ENCODE measurements at places on chromosomes 4 and X. TPM values are rescaled to one million over a fixed set of nuclear protein-coding genes. Genes with fewer than 3 reads are reported as not detected.

Gene ZFP92
- 0.05 TPM for total RNA-seq

Gene PLK4
- total RNA-seq, result 5.7 TPM

Gene ANK2
- total RNA-seq, result 20.8 TPM

Gene MAGEC1
- not detected for total RNA-seq

Gene DCUN1D4
- total RNA-seq, result 52.3 TPM

Gene CT45A10
- not detected for total RNA-seq

Gene CPLX1
- total RNA-seq, result not detected

Gene TBC1D8B
- 11.0 TPM for total RNA-seq

Gene TCEAL5
- total RNA-seq, result not detected

Gene PRR32
- not detected for total RNA-seq

Gene ADH6
- not detected for total RNA-seq

Gene ZDHHC9
- 29.3 TPM for total RNA-seq

Gene PPP4R3C
- not detected for total RNA-seq

Gene INTU
- total RNA-seq, result 6.0 TPM

Gene POF1B
- not detected for total RNA-seq

Gene TMEM271
- not detected for total RNA-seq

Gene SORCS2
- 6.7 TPM for total RNA-seq

Gene P2RY10
- not detected for total RNA-seq

Gene TLR1
- total RNA-seq, result 0.42 TPM

Gene PPM1K
- total RNA-seq, result 15.9 TPM

Gene ZNF711
- 8.9 TPM for total RNA-seq

Gene C1QTNF7
- not detected for total RNA-seq

Gene KLHL34
- total RNA-seq, result not detected

Gene POU4F2
- total RNA-seq, result not detected

Gene TRIM60
- total RNA-seq, result not detected

Gene SHOX
- 0.21 TPM for total RNA-seq

Gene PRRG1
- 9.8 TPM for total RNA-seq

Gene BTC
- total RNA-seq, result 0.21 TPM

Gene LGI2
- total RNA-seq, result not detected

Gene ZNF630
- 3.3 TPM for total RNA-seq

Gene SLIT2
- total RNA-seq, result 55.6 TPM

Gene OTUD6A
- not detected for total RNA-seq

Gene DNAAF6
- total RNA-seq, result not detected

Gene IL13RA1
- total RNA-seq, result 78.7 TPM

Gene SYNPO2
- total RNA-seq, result 4.1 TPM

Gene PI4K2B
- total RNA-seq, result 9.7 TPM

Gene CT45A3
- not detected for total RNA-seq

Gene TLR10
- not detected for total RNA-seq

Gene AMTN
- total RNA-seq, result not detected

Gene TENT5D
- not detected for total RNA-seq

Gene STS
- 13.3 TPM for total RNA-seq

Gene PNMA6F
- not detected for total RNA-seq

Gene SMARCAD1
- 33.9 TPM for total RNA-seq

Gene ABLIM2
- 0.31 TPM for total RNA-seq

Gene CAMK2D
- total RNA-seq, result 86.6 TPM

Gene SERTM2
- not detected for total RNA-seq
